ENCODE measurements at places on chromosomes 11 and 22.

DNA sequence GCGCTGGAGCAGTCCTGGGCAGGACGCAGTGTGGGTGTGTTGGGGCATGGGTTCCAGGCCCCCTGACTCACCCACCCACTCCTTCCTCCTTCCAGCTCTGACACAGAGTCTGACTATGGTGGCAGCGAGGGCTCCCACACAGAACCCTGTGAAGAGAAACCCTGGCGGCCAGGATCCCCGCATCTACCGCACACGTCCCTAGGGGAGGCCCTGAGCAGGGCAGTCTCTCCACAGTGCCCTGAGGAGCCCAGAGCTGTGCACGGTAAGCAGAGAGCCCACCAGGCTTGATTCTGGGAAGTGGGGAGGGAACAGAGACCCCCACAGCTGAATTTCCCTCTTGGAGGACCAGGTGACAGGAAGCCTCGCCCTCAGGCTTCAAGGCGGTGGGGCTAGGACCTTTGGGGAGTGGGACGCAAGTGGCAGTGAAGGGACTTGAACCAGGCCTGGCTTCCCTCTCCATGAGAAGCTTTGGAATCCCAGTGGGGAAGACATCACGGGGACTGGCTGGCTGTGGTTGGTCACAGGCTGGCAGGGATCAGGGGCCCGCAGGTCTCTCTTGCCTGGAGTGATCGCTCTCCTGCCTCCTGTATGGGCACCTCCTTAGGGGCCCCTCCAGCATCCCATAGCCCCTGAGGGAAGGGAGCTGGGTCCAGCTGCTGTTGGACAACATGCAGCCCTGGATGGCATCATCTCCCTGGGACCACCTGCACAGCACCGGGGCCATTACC, 96.4 kb upstream of the PARVA start:
- no peak for DNase-seq

DNA sequence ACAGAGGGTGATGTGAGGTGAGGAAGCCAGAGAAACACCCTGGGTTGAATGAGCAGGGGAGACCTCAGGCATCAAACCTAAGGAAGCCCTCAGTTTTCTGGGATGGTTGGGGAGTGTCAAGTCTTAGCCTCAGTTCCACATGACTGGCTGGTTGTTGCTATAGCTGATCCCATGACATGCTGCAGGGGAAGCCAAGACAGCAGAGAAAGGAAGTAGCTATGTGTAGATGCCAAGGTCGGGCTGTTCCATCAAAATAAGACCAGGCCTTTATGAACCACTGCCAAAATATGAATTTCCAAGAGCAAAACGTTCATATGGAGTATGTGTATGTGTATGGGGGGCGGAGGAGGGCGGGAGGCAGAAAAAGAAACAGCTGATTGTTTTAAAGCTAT, 11.6 kb downstream of the CD59 start:
- DNase-seq: no peak

DNA sequence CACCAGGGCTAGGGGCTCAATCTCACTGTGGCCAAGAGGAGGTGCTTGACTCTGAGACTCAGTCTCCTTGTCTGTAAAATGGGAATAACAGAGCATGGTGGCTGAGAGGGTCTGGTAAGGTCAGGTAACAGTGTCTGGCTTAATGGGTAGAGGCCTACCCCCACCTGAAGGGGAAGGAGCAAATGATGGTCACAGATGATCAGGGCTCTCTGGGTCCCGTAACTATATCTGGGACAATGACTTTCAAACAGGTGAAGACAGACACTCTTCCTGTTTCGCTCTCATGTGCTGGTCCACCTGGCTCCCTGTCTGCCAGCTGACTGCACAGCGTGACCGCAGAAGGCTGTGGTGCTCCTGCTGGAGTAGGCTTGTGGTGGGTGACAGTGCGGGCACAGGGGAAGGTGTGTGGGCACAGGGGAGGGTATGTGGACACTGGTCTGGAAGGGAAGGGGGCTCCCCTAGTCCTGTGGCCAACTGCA, 4.0 kb downstream of the A4GALT start:
- no peak for DNase-seq

- no peak for DNase-seq
These were observed 54.0 kb downstream of the UVRAG start for GRCh38 chr11:75868990-75869389.

DNA sequence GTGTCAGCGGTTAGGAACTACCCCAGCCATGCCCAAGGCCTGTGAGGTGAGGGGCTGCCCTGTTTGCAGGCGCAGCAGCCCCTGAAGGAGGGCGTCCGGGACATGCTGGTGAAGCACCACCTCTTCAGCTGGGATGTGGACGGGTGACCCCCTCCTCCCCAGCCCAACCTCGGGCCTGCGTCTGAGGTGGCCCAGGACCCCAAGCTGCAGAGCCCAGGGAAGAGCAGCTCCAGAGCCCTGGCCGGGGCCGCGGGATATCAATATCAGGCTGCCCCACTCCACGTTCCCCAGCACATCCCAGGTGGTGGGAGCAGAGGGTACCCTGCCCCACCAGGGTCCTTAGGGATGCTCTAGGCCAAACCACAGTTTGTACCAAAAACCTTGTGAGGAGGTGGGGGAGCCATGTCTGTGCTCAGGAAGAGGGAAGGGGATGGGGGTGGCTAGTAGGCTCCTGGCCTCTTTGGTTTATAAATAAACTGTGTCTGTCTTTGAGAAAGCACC, 39.3 kb downstream of the SGSM3 start:
- no peak for DNase-seq

GRCh38 chr11:12092714-12093113, 17.7 kb upstream of the MICAL2 start:
- DNase-seq: no peak

GRCh38 chr22:30288419-30289140, 725 bp downstream of the CASTOR1 start:
- no peak for DNase-seq

- no peak for DNase-seq
These were observed 3.1 kb upstream of the IL17REL start for GRCh38 chr22:50015451-50016307.

DNA sequence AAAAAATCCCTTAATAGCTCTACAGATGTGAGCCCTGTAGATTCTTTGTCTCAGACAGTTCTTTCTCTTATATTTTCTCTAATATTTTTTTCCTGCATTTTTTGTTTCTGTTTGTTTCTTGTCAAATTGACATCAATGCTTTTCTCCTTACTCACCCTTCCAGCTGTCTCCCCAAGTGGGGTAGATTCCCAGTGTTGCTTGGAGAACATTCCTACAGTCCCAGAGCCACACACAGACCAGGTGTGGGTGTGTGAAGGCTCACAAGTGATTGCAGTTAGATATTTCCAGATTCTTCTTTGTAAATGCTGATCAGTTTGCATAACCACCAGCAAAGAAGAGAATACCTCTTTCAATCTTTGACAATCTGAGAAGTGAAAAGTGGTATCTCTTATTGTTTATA, 7.5 kb downstream of the VPS51 start:
- DNase-seq: no peak

DNA sequence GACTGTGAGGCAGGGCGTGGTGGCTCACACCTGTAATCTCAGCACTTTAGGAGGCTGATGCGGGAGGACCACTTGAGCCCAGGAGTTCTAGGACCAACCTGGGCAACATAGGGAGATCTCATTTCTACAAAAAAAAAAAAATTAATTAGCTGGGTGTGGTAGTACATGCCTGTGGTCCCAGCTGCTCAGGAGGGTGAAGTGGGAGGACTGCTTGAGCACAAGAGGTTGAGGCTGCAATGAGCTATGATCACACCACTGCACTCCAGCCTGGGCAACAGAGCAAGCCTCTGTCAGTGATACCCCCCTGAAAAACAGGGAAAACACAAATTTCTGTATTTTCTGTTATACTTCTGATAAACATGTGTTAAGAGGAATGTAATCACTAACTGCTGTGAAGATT, 57.8 kb upstream of the ARHGAP32 start:
- DNase-seq: peak; percentile 73

DNA sequence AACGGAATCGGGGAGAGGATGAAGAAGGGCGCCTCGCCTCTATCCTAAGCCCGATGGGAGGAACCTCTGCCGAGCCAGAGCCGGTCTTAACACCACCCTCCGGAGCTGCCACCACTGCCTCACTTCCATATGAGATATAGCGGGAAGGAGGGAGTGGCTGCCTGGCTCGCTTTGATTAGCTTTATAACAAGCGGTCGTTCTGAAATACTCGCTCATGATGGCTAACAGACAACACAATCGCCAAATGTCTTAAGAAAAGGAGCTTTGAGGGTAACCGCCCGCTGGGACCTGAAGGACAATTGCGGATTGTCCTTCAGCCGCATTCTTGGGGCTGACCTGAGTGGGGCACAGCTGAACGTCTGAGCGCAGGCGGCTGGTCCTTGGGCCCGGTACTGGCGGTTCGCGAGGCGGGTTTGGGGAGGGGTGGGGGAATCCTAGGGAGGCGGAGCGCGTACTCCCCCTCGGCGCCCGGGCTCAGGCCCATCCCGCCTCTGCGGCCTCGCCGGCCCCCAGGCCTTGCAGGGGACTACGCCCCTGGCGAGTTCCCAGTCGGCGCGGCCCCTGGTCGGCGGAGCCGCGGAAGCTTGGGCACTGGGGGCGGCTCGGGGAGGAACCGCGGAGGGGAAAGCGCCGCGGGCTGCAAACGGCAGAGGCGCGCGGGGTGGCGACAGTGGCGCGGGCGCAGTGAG, at the start of gene PLAAT5:
PLAAT5 (minus strand) TSS at position 617 of the 689 bp plus-strand sequence; CDS start at position 484, 133 bp downstream.
- DNase-seq: no peak
